MV-4-11 (cell line): ENCODE measurements at places on chromosomes 3 and 15.

- DNase-seq = no peak
These were observed 20.2 kb upstream of the PPP1R2 start for GRCh38 chr3:195563317-195563716.

- no peak for DNase-seq
These were observed 42.2 kb upstream of the ROBO2 start for GRCh38 chr3:76997733-76998132.

DNA sequence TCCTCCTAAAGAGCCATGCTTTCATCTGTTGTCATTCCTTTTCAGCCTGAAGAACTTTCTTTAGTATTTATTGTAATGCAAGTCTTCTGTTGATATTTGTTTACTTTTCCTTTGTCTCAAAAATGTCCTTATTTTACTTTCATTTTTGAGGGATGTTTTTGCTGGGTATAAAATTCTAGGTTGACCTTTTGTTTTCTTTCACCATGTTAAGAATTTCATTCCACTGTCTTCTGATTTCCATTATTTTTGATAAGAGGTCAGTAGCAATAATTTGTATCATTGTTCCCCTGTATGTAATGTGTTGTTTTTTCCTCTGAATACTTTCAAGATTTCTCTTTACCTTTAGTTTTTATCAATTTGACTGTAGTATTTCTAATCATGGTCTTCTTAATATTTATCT lies 91.1 kb downstream of the RSRC1 start:
- DNase-seq = peak; percentile 5

DNA sequence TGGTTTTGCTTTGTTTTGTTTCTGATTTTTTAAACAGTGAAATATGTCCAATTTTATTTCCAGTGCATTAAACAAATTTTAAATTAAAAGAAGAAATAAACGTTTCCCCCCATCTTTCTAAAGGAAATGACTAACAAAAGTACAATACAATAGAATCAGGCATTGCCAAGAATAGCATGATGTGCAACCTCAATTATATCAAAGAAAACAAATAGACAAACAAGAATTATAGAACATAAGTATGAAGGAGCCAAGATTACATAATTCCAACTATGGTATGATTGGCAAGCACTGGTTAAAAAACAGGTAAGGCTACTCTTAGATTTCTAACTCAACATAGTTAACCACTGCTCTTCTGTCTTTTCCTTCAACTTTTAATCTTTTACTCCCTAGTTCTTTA lies 26.4 kb downstream of the TIGIT start:
- DNase-seq = no peak

- peak; percentile 21 for DNase-seq
These were observed 117.1 kb downstream of the MTHFS start for GRCh38 chr15:79779746-79780145.

- no peak for DNase-seq
These were observed 557.3 kb upstream of the KCNMB2 start for GRCh38 chr3:177978946-177979345.

DNA sequence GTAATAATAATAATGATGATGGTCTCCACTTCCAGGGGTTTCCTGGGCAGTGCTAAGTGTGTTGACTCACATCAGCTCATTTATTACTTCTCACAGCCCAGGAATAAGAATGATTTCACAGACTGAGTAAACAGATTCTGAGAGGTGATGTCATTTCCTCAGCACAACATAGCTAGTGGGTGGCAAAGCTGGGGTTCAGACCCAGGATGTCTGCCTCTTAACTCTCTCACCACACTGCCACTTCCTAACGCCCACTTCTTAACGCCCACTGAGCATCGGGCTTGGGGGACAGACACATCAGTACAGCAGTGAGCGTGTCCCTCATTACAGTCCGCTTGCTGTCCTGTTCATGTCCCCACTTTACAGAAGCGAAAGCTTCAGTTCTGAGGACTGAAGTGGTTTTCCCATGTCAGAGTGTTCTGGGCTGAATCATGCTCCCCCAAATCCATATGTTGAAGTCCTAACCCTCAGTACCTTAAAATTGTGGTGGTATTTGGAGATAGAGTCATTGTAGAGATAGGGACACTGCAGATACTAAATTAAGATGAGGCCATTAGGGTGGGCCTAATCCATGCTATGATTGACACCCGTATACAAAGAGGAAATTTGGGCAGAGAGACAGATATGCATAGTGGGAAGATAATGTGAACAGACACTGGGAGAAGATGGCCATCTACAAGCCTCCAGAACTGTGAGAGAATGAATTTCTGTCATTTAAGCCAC lies 68.0 kb downstream of the ATP2B2 start:
- peak; percentile 74 for DNase-seq
